Effector CD8-positive, alpha-beta T cell (primary cell): ENCODE measurements at places on chromosomes 3 and 15.

DNA sequence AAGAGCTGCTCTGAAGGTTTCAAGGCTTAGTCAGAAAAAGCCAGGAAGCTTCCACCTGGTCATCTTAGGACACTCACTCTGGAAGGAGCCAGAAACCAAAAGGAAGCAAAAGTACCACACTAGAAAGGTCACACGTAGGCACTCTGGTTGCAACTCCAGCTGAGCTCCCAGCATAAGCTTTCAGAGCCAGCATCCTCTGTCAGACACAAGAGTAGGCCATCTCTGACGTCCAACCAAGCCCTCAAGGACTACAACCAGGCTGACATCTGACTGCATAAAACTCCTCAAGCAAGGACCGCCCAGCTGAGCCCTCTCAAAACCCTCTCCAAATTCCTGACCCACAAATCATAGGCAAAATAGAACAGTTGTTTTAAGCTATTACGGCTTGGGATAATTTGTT is 12.8 kb downstream of the SH3BP5 start:
- no peak for DNase-seq

DNA sequence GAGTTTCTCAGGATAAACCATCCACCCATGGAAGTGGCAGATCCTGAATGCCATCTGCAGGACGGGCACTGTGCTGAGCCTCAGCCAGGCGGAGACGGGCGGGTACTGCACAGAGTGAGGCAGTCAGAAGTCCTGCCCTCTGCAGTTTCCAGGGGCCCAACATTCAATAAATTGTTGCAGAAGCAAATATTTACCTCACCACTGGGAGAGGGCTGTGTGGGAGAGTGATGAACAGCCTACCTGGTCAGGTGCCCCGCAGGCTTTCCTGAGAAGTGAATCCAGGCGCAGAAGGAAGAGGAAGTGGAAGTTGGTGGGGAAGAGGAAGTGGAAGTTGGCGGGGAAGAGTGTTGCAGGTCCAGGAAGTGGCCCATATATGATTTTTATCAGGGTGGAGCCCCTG is 100.8 kb downstream of the SLCO3A1 start:
- no peak for DNase-seq

DNA sequence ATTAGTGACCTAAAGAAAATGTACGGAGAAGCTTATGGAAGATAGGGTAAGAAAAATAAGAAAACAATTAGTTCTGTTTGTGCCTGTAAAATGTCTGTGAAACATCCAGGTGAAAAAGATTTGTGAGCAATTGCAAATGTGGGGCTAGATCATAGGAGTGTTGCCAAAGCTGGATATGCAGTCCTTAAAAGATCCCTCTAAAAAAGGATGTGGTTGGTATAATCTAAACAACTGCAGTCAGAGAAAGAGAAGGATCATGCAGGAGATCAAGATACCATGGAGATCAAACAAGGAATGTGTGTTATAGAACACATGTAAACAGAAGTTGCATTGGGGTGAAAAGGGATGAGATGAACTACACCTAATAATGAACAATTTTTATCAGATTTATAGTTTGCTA is 116.8 kb downstream of the ALCAM start:
- DNase-seq, result no peak

- DNase-seq, result no peak
These were observed 132.6 kb downstream of the RAB11A start for GRCh38 chr15:66001717-66002426.

DNA sequence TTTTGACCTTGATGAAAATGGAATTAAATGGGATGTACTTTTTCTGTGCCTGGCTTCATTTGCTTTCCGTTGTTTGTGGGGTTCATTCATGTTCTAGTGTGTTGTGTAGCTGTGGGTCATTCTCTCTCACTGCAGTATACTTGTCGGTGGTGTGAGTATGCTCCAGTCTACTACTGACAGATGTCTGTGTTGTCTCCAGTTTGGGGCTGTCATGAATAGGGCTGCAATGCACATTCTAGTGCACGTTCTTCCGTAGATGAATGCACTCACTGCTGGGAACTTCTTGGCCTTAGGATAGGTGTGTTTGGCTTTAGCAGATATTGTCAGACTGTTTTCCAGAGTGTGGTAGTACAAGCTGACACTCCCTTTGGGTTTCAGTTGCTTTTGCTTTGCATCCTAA is 1.7 kb upstream of the SLC6A20 start:
- DNase-seq, result no peak

DNA sequence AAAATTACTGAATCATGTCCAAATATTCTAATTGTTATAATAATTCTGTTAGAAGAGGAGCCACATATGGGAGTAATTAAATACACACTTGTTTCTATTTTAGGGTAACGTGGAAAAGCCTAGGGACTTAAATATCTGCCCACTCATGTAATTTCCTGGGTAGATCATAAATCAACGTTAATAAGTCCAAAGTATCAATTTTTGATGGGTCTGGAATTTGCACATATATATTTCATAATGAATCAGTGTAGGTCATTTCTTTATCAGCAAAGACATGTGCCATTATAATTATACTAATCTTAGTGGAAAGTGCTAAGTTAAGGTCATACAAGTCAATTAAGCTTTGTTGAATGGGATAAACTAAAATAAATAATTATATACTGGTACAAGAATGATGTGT is 346.2 kb downstream of the ZBBX start:
- no peak for DNase-seq

GRCh38 chr3:177772908-177773557 is 575.8 kb upstream of the TBL1XR1 start:
- DNase-seq, result no peak
